ENCODE measurements at places on chromosomes 1 and 21.

- H3K36me3 ChIP-seq, result no peaks in the 10 kb centered on the region
- peaks cover 12% of the 10 kb centered on the region for H3K4me1 ChIP-seq
- no peaks in the 10 kb centered on the region for H3K27me3 ChIP-seq
These were observed 46.8 kb upstream of the ECE1 start for GRCh38 chr1:21337010-21337437.

GRCh38 chr1:24070821-24071393 lies 41.0 kb downstream of the MYOM3 start:
- no peaks in the 10 kb centered on the region for H3K36me3 ChIP-seq
- H3K27ac ChIP-seq, result no peak overlapping the region
- H3K4me1 ChIP-seq, result no peaks in the 10 kb centered on the region
- H3K27me3 ChIP-seq, result no peaks in the 10 kb centered on the region
- peak; percentile 56 for DNase-seq

GRCh38 chr1:64502083-64502482 lies 32.2 kb downstream of the CACHD1 start:
- no peaks in the 10 kb centered on the region for H3K36me3 ChIP-seq
- H3K4me1 ChIP-seq, result peaks cover 3% of the 10 kb centered on the region
- no peak overlapping the region for H3K4me3 ChIP-seq
- DNase-seq, result no peak

- H3K4me1 ChIP-seq, result no peaks in the 10 kb centered on the region
- no peaks in the 10 kb centered on the region for H3K36me3 ChIP-seq
- no peak overlapping the region for H3K27ac ChIP-seq
- no peaks in the 10 kb centered on the region for H3K27me3 ChIP-seq
These were observed 310.2 kb upstream of the AJAP1 start for GRCh38 chr1:4344065-4344732.

DNA sequence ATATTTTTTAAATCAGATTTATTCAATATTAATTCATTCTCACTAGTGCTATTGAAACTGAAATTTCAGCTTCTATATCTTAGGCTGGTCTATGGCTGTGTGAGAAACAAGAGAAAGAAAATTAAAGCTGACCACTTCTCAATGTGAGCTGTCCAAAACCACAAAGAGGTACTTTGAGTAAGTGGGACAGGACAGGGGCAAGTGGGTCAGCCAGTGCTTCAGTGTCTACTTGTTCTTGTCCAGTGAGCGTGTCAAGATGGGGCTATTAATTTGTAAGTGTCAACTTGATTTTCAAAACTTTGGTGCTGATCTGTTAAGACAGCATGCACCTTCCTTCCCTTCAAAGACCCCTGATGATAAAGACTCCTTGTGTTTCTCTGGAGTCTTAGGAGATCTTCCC lies 533.9 kb downstream of the PLPP3 start:
- no peaks in the 10 kb centered on the region for H3K4me1 ChIP-seq
- H3K27ac ChIP-seq, result no peak overlapping the region
- no peak for DNase-seq
- no peaks in the 10 kb centered on the region for H3K27me3 ChIP-seq

- H3K4me3 ChIP-seq, result no peak overlapping the region
- H3K4me1 ChIP-seq, result peaks cover 9% of the 10 kb centered on the region
These were observed 605.5 kb downstream of the KIF26B start for GRCh38 chr1:245760301-245760700.

DNA sequence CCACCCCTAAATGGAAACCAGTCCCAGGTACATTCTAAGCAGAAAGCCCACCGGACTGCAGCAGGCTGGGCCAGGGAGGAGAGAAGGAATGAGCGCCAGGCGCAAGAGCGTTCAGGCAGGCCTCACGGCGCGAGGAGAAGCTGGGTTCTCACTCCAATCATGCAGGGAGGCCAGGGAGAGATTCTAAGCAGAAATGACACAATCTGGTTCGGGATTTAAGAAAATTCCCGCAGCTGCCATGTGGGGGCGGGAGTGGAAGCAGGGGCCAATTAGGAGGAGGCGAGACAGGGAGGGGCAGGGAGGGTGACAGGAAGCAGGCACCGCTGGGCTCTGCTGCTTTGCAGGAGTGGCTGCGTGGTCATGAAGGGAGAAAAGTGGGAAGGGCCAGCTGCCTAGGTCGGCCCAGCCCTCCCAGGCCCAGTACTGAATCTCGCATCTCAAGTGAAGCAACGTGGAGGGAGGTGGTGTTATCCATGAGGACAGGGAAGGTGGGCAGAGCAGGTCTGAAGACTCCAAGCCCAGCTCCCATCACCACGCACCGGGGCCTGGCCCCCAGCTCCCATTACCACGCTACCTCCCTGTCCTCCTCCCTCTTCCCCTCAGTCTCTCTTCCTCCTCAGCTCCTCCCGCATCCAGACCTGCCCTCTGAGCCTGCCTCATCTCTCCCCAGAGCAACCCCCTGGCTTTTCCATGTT lies 11.8 kb downstream of the NPHP4 start:
- no peak overlapping the region for H3K27ac ChIP-seq
- DNase-seq, result no peak
- no peak overlapping the region for H3K4me3 ChIP-seq
- H3K27me3 ChIP-seq, result no peaks in the 10 kb centered on the region
- no peaks in the 10 kb centered on the region for H3K36me3 ChIP-seq

GRCh38 chr1:84236256-84236655 lies 65.3 kb upstream of the SAMD13 start:
- no peak for DNase-seq
- no peaks in the 10 kb centered on the region for H3K4me1 ChIP-seq
- H3K4me3 ChIP-seq, result no peak overlapping the region
- H3K27me3 ChIP-seq, result no peaks in the 10 kb centered on the region
- H3K27ac ChIP-seq, result no peak overlapping the region
- peaks cover 2% of the 10 kb centered on the region for H3K36me3 ChIP-seq

DNA sequence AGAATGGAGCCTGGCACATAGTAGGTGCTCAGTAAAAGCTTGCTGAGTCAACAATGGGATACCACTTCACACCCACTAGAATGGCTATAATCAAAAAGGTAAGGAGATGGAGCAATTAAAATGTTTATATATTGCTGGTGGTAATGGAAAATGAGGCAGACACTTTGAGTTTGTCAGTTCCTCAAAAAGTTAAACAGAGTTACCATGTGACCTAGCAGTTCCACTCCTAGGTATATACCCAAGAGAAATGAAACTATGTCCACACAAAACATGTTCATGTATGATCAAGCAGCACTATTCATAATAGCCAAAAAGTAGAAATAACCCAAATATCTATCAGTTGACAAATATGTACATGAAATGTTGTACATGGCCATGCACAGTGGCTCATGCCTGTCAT lies 74.8 kb upstream of the ECE1 start:
- no peaks in the 10 kb centered on the region for H3K4me1 ChIP-seq
- no peak for DNase-seq
- no peak overlapping the region for H3K27ac ChIP-seq
- H3K4me3 ChIP-seq, result no peak overlapping the region

- no peaks in the 10 kb centered on the region for H3K4me1 ChIP-seq
- H3K27ac ChIP-seq, result no peak overlapping the region
- H3K4me3 ChIP-seq, result no peak overlapping the region
- peak; percentile 97 for DNase-seq
These were observed 61.3 kb downstream of the RAP1GAP start for GRCh38 chr1:21607549-21608529.

- no peaks in the 10 kb centered on the region for H3K36me3 ChIP-seq
- no peaks in the 10 kb centered on the region for H3K27me3 ChIP-seq
- no peak overlapping the region for H3K4me3 ChIP-seq
- no peak for DNase-seq
- H3K4me1 ChIP-seq, result peaks cover 2% of the 10 kb centered on the region
These were observed 174.4 kb upstream of the FGGY start for GRCh38 chr1:59122527-59122926.

DNA sequence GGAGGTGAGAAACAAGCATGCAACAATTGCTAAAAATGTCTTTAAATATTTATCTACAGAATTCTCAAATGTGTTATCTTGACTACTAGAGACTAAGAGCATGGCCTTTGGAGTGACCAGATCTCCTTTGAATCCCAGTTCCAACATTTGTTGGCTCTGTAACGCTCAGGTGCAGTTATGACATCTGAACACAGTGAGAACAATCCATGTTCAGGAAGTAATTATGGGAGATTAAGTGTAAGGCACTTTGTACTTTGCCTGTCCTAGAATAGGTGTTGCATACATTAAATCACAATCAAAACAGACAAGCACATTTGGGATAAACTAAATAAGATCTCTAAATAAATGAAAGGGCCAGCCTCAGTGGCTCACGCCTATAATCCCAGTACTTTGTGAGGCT lies 454.5 kb downstream of the SMYD3 start:
- H3K36me3 ChIP-seq, result no peaks in the 10 kb centered on the region
- H3K4me3 ChIP-seq, result no peak overlapping the region
- H3K27me3 ChIP-seq, result no peaks in the 10 kb centered on the region
- no peaks in the 10 kb centered on the region for H3K4me1 ChIP-seq
- no peak for DNase-seq

- H3K27me3 ChIP-seq, result no peaks in the 10 kb centered on the region
- no peak overlapping the region for H3K27ac ChIP-seq
- no peak overlapping the region for H3K4me3 ChIP-seq
- DNase-seq, result no peak
- H3K4me1 ChIP-seq, result no peaks in the 10 kb centered on the region
These were observed 3.0 kb upstream of the NDUFS5 start for GRCh38 chr1:39023140-39023539.

GRCh38 chr1:1272341-1273208 lies 1.1 kb downstream of the UBE2J2 start:
- H3K4me3 ChIP-seq, result peak overlapping the region; percentile 98
- no peaks in the 10 kb centered on the region for H3K27me3 ChIP-seq
- no peak overlapping the region for H3K27ac ChIP-seq

DNA sequence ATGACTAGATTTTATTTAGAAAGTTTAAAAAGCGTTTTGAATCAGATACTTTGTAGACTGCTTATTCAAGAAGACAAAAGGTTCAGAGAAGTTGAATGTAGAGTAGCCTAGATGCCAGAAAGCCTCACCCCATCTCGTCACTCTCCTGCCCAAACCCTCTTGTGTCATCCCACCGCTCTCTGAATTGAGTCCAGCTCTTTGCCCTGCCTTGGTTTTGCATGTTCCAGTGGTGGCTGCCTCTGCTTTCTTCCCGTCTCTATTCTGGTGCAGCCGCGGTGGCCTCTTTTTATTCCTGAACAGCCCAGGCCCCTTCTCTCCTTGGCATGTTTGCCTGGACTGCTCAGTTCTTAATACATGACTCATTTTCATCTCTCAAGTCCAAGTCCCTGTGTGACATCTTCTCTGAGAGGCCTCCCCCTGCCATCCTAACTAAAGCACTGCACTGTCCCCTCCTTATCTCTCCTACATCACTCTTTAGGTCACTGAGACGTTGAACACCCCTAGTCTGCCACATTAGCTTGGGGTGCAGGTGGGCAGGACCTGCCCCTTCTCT lies 22.9 kb downstream of the PRDM2 start:
- no peak for DNase-seq
- H3K4me1 ChIP-seq, result peaks cover 8% of the 10 kb centered on the region
- H3K27ac ChIP-seq, result no peak overlapping the region
- no peaks in the 10 kb centered on the region for H3K36me3 ChIP-seq

- no peaks in the 10 kb centered on the region for H3K36me3 ChIP-seq
- no peaks in the 10 kb centered on the region for H3K4me1 ChIP-seq
- no peak overlapping the region for H3K4me3 ChIP-seq
- H3K27me3 ChIP-seq, result no peaks in the 10 kb centered on the region
These were observed 407.8 kb downstream of the PTPRC start for GRCh38 chr1:199046618-199047017.
